ENCODE measurements at places on chromosomes 7 and 10.

DNA sequence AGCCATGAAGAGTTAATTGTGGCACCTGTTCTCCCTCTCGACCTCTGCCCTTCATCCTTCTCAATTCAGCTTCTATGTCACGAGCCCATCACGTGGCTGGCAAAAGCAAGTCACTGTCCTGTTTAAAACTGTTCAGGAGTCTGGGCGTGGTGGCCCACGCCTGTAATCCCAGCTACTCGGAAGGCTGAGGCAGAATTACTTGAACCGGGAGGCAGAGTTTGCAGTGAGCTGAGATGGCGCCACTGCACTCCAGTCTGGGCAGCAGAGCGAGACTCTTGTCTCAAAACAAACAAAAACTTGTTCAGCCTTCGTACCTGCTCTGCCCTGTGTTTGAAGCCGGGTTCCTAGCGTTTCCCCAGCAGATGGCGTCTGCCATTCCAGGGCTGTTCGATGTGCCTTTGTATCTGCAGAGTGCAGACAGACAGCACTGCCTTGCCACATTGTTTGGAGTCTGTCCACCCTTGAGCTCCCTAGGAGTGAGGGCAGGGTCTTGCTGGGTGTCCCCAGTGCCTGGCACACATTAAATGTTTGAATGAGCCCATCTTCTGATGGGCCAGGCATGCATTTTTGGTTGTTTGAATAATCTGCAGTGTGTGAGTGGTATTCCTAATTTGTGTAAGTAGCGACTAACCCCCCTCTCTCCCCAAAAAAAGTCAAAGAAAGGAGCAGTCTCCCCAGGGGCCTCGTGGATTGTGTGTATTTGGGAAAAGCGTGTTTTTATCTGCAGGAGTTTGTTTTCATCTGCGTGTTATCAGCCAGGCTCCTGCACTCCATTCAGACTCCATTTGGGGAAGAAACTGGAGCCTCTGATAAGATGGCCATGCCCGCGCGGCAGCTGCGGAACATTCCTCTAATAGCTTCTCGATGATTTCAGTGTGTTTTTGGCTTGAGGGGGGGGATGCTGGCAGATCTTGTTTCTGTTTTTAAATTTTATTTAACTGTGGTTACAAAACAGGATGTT lies 61.2 kb downstream of the DNAJB6 start:
- no peak for DNase-seq

- no peak for DNase-seq
Observed at GRCh38 chr7:47967123-47967522, 12.3 kb downstream of the HUS1 start.

GRCh38 chr7:12635830-12636229 lies 51.6 kb upstream of the ARL4A start:
- no peak for DNase-seq

GRCh38 chr7:1712907-1713501 lies 42.9 kb downstream of the ELFN1 start:
- no peak for DNase-seq

GRCh38 chr7:47885987-47886811 lies 62.1 kb downstream of the PKD1L1 start:
- DNase-seq, result no peak

GRCh38 chr10:104548090-104548489 lies 93.0 kb upstream of the SORCS3 start:
- DNase-seq, result no peak

- no peak for DNase-seq
Observed at GRCh38 chr7:145624618-145625017, 492.0 kb upstream of the CNTNAP2 start.

DNA sequence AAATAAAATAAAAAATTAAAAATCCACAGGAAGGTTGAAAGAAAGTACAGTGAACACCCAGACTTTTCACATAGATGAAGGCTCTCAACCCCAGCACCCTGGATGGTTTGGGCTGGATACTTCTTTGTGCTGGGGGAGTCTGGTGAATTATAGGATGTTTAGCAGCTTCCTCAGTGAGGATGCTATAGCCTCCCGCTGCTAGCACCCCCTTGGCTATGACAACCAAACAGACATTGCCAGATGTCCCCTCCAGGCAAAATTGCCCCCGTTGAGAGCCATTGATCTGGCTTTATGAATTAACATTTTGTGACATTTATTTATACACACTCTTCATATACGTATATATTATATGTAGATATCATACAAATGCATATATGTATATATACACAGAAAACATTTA lies 21.6 kb downstream of the SMKR1 start:
- no peak for DNase-seq

DNA sequence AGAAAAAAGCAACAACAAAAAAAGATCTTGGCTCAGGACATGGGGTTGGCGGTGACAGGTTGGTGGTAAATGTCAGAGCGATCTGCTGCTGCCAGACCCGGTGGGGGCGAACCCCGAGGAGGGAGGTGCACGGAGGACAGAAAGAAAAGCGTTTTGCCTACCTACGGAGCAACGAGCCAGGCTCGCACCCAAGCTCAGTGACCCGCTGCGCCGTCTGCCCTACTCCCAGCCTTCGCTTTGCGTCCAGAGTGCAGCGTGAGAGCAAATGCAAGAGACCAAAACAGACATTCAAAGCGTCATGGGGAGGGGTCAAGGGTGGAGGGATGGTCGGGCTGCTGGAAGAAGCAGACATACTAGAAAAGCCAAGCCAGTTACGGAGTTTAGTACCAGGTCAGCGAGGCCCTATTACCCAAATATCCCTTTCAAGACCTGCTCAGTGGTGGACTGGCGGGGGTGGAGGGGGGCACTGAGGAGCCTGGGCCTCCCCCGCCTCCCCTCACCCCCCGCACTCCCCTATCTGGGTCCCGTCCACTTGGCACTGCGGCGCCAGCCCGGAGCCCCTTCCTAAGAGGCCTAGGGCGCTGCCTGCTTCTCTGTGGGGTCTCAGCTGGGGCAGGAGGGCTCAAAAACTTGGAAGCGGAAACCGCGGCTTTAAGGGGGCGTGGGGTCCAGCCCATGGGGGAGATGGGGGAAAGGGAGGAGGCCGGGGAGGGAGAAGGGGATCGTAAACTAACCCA lies 66.9 kb downstream of the SLC29A4 start:
- DNase-seq, result no peak

DNA sequence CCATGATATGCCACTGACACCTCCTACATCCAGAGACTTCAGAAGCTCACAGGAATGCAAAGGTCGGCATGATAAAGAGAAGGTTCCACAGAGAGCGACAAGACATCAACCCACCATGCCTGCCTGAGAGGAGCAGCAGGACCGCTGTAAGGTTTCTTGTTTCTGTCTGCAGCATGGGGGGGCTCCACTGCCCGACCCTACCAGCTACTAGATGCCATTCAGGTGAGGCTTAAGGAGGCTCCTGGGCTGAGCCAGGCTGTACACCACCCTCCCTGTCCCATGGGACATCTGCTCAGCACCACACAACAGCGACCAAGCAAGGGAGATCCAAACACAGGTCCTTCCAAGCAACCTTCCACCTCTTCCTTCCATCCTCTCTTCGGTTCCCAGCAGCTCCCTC lies 234.6 kb downstream of the TNS3 start:
- no peak for DNase-seq

GRCh38 chr10:88313878-88314277 lies 269.2 kb downstream of the RNLS start:
- DNase-seq, result no peak

DNA sequence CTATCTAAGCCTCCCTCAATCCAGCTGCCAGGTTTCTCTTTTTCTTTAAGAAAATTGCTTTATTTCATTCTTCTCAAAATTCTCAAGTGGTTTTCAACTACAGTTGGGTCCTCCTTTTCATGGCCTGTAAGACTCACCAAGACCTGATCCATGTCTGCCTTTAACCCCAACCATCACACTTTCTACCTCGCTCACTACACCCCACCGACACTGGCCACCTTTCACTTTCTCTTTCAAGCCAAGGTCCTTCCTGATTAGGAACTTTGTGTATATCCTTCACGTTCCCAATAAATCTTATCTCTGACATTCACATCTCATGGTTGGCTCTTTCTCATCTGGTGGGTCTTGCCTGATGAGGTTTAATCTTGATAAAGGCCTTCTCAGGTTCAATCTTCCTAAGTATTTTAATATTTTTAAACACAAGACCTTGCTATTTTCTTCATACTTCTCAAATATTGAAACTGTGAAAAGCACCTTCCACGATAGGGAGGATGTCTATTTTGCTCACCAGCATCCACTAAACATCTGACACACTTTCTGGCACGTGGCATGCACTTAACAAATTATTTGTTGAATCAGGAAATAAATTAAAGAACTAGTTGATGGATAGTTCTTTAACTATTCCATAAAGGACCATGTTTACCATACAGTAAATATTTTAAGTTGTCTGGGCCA lies 624.8 kb downstream of the GRID1 start:
- no peak for DNase-seq

- no peak for DNase-seq
Observed at GRCh38 chr10:102612964-102613275, 31.4 kb upstream of the TRIM8 start.

GRCh38 chr10:788796-789748 lies 99.6 kb upstream of the DIP2C start:
- no peak for DNase-seq

DNA sequence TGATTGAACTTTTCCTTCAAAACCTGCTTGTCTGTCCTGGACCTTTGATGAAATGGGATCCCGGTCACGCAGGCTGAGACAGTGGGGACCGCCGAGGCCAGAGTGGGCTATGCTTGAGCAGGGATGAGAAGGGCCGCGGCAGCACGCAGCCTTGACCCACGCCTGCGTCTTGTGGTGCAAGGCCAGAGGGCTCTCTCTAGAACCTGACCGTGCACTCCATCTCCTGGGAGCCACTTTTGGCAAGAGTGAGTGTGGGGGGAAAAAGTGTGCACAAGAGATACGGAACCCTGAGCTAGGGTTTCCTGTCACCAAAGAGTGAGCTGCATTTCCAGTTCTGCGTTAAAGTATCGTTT lies 42.4 kb downstream of the WIPI2 start:
- DNase-seq, result no peak

DNA sequence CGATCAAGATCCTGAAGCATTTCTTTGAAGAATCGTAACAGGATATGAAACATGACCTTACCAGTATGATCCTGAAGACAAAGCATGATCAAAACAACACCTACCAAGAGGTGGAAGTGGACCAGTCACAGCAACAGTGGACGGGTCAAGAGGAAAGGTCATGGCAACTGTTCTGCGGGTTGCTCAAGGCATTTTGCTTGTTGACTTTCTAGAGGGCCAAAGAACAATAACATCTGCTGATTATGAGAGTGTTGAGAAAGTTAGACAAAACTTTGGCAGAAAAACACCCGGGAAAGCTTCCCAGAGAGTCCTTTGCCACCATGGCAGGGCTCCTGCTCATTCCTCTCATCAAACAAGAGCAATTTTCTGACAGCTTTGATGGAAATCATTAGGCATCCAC lies 65.6 kb upstream of the LRRC18 start:
- no peak for DNase-seq

- no peak for DNase-seq
Observed at GRCh38 chr7:124183649-124184048, 150.8 kb upstream of the TMEM229A start.

DNA sequence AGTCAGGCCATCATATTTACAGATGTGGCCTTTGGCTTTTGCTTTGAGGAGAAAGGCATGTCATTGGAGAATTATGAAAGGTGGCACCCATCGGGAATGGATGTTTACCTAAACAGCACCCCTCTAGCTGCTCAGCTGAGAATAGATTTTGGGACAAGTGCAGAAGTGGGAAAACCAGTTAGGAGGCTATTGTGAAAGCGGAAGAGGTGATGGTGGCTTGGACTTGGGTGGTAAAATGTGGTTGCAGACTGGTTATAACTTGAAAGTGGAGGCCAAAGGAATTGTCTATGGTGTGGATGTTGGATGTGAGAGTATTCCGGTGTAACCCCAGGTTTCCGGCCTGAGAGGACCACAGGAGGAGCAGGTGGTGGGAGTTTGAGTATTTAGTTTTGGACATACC lies 5.2 kb upstream of the SLC12A9 start:
- DNase-seq, result no peak

GRCh38 chr10:68618234-68618633 lies 58.1 kb downstream of the TET1 start:
- no peak for DNase-seq

DNA sequence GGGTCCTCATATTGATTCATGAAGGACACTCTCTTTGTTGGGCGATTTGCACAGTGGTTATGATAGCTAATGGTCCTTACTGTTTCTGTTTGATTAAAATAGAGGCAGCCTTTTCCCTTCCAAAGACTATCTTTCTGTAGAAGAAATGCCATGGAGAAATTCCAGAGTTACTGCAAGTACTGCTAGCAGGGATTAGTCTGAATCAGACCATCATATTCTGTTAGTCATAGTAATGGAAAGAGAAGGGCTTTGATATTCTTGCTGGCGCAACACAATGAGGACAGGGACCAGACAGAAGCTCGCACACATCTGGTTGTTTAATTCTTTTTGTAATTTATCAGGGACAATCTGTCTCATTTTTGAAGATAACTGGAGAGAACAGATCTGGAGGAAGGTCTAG lies 304.5 kb upstream of the FZD8 start:
- DNase-seq, result no peak

DNA sequence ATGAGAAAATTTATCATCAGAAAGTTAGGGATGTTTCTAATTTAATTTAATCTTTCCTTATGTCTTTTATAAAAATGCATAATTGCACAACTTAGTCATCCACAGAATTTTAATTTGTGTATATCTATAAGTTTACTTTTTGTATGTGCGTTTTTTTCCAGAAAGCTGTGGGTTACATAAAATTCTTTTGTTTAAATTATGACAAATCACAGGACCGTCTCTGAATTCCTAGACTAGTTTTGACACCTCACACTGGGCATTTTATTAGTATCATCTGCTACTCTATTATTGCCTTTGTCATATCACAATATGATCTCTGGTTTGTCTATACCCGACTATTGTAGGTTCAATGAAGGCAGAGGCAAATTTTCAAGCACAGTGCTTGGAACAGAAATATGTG lies 482.4 kb upstream of the SEMA3D start:
- no peak for DNase-seq

DNA sequence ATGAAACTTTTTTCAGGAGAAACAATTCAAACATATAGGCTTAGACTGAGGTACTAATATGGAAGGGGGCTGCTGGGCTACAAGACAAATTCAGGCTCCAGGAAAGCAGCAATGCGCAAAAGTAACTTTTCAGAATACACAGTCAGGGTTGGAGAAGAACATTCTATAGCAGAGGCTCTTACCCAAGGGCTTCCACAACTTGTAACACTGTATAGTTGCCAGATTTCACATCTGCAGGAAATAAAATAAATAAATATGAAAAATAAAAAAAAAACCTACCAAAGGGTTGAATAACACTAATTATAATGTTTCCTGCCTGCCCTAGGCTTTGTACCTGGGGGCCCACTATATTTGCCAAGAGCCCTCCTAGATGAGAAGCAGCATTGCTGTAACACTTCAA lies 14.3 kb downstream of the MMS19 start:
- DNase-seq, result no peak

DNA sequence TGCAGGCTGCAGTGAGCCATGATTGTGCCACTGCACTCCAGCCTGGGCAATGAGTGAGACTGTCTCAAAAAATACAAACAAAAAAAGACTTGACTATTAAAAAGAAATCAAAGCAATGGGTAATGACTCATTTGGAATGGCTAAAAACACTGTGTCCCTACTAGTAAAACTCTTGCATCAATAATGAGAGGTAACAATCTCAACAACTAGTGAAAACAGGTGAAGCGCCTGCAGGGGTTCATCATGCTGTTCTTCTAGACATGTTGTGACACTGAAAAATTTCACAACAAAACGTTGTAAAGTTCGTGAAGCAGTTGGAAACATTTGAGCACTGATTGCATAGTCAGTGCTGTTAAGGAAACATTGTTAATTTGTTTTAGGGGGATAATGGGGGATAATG lies 26.9 kb upstream of the SLC29A4 start:
- DNase-seq, result no peak

Data from GM06990 (cell line).